Activated CD8-positive, alpha-beta T cell treated with anti-CD3 and anti-CD28 coated beads for 36 hours (primary cell): ENCODE measurements at places on chromosomes 1 and 21. TPM values are rescaled to one million over a fixed set of nuclear protein-coding genes. Genes with fewer than 3 reads are reported as not detected.

KLHDC9 gene
- not detected for total RNA-seq

SYF2 gene
- total RNA-seq = 39.6 TPM

DLGAP3 gene
- total RNA-seq = 0.83 TPM

TRAF3IP3 gene
- total RNA-seq = 194 TPM

TAS1R3 gene
- total RNA-seq = 0.14 TPM

SLC25A33 gene
- total RNA-seq = 5.9 TPM

RGS21 gene
- not detected for total RNA-seq

FLG2 gene
- total RNA-seq = not detected

FCN3 gene
- total RNA-seq = not detected

ABCG1 gene
- total RNA-seq = 12.7 TPM

RHEX gene
- total RNA-seq = not detected

LMNA gene
- 51.8 TPM for total RNA-seq

TTC24 gene
- total RNA-seq = 20.2 TPM

PIGR gene
- total RNA-seq = 0.07 TPM

LORICRIN gene
- not detected for total RNA-seq

TEDDM1 gene
- total RNA-seq = not detected

C1orf232 gene
- total RNA-seq = not detected

CORT gene
- total RNA-seq = not detected

GJA4 gene
- not detected for total RNA-seq

SPRR2E gene
- total RNA-seq = not detected

CNTN2 gene
- total RNA-seq = not detected

SLC5A9 gene
- not detected for total RNA-seq

LRRC53 gene
- total RNA-seq = not detected

LCE1C gene
- not detected for total RNA-seq

IKBKE gene
- total RNA-seq = 14.3 TPM

KIF17 gene
- total RNA-seq = not detected

AMY1A gene
- total RNA-seq = not detected

SFPQ gene
- total RNA-seq = 295 TPM

CFHR5 gene
- not detected for total RNA-seq

SLC1A7 gene
- total RNA-seq = not detected

CD101 gene
- 3.2 TPM for total RNA-seq
